Cortex of kidney (tissue), 1 donor: ENCODE measurements at places on chromosomes 7 and 10.

DNA sequence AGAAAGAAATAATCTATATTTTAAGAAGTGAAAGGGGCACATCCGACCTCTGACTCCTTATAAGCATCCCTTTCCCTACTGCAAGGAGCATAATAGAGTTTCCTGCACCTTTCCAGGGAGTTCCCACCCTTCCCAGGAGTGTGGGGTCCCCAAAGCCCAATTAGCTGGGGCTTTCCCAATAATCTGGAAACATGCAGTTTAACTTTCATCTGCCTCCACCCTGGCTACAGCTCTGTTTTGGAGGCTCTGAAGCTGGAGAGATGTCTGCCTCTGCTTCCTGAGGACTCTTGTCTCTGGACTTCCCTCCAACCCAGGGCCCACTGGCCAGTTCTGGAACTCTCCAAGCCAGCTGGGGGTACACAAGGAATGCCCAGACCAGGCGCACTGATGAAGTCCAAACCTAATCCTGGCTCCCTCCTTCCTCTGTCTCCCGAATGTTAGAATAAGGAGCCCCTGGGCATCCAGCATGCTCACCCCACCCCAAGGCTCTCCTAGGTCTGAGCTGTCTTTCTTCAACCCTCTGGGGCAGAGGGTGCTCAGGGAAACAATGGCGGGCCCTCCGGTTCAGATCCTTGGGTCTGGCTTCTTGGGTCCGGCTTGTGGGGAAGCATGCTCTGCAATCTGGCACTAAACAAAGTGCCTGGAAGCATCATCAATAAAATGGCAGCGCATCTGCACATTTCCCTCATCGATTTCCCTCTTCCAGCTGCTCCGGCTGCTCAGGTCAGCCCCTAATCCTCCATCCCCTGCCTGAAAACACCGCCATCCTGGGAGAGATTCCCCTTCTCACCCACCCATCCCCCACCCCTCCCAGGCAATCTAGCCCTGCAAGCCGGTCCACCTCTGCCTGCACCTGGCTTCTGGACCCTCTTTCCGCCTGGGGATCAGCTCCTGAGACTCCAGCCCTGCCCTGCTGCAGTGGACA, 13.3 kb downstream of the HOXA4 start:
- DNase-seq, result no peak

DNA sequence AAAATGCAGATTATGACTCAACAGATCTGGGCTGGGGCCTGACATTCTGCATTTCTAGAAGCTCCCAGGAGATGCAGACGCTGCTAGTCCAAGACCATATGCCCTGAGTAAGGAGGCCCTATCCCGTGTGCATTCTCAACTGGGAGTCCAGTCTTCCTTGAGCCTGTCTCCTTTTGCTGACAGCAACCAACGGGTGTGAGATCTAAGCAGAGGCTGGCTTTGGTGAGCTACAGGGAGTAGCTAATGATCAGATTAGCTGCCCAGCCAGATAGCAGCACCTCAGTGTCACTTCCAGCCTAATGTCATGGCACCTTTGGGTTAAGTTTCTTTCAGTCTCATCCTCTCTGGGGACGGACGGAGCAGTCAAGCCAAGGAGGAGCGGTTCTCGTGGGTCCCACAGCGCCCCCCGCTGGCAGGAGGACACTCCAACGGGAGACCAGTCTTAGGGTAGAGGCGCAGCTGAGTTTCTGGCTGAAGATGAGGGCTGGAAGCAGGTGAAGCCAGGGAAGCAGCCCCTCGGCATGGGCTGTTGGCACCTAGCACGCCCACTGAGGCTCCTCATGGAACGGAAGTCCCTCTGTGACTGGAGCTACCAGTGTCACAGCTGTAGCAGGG, 154.0 kb downstream of the CCDC3 start:
- no peak for DNase-seq

GRCh38 chr7:155467846-155468784, 10.2 kb downstream of the EN2 start:
- no peak for DNase-seq

GRCh38 chr7:151409667-151410404, at the start of gene WDR86:
TSS of gene WDR86 (minus strand) at chr7:151410038. CDS start at chr7:151409589, 449 bp downstream.
- no peak for DNase-seq

GRCh38 chr7:29484280-29484679, 79.4 kb upstream of the PRR15 start:
- DNase-seq, result no peak

- no peak for DNase-seq
Observed at GRCh38 chr10:79054203-79055099, 14.3 kb upstream of the ZMIZ1 start.

- DNase-seq, result no peak
Observed at GRCh38 chr7:123437447-123437995, 96.9 kb downstream of the IQUB start.

- no peak for DNase-seq
Observed at GRCh38 chr7:123133924-123134323, 65.8 kb downstream of the SLC13A1 start.

DNA sequence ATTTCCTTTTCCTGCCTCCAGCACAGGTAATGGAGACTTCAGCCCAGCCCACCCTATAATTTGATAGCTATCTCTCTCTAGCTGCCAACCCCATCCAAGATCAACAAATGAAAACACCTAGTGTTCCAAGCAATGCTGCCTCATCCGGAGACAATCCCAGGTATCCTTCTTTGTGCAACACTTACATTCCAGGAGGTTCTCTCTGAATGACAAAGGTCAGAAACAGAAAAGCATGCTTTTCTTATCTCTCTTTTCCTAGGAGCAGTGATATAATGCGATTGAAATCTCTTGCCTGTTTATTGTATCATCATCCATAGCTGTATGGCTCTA, 699.3 kb downstream of the INHBA start:
- no peak for DNase-seq

GRCh38 chr10:117553142-117553814, 10.7 kb downstream of the EMX2 start:
- DNase-seq, result no peak

- no peak for DNase-seq
Observed at GRCh38 chr7:149558149-149558861, 60.7 kb upstream of the ZNF746 start.

DNA sequence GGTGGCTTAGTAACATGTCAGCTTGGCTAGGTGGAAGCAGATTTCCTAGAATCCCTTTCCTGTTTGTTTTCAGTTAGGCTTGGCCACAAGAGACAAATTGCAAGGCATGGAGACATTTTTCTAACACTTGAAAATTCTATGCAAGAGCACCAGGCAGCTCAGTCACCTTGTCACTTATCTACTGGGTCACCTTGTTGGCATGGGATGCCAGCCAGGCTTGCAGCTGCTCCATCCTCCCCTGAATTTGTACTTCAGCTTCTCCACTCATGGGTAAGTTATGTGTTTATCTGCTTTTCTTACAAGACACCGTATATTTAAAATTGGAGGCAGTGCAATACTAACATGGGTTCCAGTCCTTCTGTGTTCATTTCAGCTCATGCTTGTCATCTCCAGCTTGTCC, 40.2 kb upstream of the CCSER2 start:
- no peak for DNase-seq

DNA sequence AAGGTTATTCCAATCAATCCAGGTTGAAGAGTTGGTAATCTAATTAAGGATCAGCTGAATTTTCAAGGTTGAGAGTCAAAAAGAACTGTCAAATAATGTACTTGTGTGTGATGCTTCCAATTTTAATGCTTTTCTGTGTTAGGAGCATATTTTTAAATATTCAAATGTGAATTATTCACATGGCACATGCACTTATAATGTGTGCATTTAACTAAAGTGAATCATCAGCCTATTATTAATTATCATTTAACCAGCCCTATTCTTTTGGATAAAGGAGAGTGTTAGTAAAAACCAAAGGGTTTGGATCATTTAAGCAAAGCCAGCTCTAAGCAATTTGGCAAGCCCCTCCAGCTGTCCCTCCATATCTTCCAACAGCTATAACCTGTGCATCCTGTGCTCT, 11.2 kb downstream of the LGI1 start:
- DNase-seq, result no peak

GRCh38 chr10:61503051-61503450, 49.9 kb upstream of the TMEM26 start:
- DNase-seq, result no peak

DNA sequence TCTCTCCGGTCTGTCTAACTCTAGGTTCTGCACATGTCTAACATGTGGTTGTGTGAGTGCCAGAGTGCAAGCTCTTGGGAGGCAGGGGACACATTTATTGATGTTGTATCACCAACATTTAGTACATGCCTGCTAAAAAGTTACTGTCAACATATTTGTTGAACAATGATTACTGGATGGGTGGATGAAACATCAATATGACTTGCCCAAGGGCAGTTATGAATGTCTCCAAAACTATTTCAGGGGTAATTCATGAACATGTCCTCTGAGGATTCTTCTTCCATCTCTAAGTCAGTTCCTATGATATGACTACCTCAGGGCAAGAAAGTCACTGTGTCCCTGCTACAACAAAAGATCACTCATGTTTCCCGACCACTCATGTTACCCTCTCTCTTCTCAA, 91.3 kb upstream of the STEAP1B start:
- DNase-seq, result no peak

DNA sequence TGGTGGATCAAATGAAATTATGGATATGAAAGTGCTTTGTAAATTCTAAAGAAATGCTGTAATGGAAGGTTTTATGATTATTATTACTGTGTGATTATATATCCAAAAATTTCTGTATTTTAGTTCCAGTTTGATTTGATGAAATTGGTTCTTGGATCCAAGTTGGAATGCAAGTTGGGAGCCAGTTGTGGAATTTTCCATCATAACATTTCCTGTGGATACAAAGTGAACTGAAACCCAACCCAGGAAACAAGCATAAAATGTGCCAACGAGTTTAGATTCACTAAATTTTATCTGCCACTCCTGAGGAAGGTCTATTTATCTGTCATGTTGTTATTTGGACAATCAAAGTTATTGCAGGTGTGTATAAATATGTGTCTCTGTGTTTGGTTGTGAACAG, 131.4 kb upstream of the MDFIC start:
- no peak for DNase-seq

- no peak for DNase-seq
Observed at GRCh38 chr10:11578802-11579255, 32.6 kb downstream of the USP6NL start.

- no peak for DNase-seq
Observed at GRCh38 chr10:18066947-18067346, 73.3 kb upstream of the CACNB2 start.

DNA sequence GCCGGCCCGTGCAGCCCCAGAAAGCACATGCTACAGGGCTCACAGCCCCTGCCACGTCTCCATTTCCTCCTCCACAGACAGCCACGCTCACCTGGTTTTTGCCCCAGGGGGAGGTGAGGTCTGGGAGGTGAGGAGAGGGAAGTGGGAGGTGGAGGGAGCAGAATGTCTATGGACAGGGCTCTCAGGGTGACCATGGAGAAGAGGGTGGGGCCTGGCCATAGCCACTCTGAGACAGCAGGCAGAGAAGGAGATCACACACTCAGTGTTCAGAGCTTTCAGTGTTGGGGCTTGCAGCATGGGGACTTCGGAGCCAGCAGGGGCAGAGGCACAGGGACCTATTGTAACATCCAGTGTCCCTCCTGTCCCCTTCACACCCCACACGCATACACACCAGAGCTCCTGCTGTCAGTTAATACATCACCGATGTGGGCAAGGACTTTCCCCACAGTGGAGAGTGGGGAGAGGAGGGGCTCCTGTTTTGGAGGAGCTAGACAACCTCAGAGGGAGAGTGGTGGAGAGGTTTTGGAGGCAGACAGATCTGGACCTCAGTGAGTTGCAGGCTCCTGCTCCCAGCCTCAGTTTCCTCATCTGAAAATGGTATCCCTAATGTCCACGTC, 14.4 kb downstream of the WDFY4 start:
- no peak for DNase-seq

GRCh38 chr7:140542228-140542603, 62.9 kb upstream of the MKRN1 start:
- no peak for DNase-seq

- DNase-seq, result no peak
Observed at GRCh38 chr7:101913851-101914250, 96.4 kb downstream of the CUX1 start.

DNA sequence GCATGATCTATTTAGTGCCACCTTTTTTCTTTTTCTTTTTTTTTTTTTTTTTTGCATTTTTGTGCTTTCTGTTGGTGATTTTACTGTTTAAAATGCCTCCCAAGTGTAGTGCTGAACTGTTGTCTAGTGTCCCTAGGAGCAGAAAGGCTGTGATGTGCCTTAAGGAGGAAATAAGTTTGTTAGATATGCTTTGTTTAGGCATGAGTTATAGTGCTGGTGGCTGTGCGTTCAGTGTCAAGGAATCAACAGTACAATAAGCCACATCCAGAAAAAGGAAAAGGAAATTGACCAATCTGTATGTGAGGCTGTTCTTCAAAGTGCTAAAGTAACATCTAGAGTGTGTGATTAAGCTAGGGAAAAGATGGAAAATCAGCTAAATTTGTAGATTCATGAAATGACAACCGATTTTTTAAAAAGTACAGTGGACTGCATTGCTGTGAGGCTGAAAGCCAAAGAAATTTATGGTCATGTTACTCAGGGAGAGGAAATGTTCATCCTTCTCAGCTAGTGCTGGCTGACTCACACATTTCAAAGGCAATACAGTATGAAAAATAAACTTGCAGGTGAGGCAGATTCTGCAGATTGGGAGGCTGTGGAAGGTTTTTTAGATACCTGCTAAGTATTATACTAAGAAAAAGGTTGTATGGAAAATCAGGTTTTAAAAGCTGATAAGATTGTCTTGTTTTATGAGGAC, 122.7 kb upstream of the ADCY1 start:
- no peak for DNase-seq

GRCh38 chr10:128151031-128151430, 24.8 kb upstream of the MKI67 start:
- DNase-seq, result no peak

DNA sequence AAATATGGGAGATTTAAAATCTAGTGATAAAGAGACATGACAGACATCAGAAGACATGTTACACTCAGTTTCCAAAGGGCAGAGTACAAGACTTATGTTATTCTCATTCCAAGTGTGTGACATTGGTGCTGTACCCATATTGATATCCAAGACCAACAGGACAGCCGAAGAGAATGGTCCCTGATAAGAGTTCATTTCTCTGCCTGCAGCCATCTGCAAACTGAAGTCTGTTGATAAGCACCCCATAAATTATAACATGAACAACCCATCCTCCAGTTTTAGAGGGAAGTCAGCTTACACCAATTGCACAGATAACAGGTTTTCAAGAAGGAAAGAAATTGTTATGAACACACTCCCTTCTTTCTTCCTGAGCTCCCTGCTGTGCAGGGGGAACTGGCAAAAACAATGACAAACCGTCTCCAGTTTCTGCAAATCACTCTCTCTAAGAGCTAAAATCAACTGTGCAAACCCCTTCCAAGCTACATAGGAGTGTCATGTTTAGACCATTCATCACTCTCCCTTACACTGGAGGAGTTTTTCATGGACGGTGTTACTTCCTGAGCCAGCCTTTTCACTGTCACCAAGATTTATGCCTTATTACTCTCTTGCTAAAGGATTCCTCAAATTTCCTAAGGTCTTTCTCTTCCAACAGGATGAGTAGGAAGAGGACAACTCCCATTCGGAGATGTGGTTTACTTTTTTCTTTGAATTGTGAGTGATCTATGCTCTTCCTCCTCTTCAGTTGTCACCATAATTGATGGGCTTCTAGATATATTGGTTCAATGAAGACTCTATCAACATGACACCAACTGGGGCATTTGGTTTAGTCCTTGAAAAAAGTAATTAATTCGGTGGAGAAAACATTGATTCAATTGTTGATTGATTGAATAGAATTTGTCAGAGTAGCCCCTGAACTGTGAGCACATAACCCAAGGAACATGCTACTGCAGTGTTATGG, 80.3 kb upstream of the FAM171A1 start:
- no peak for DNase-seq
